Fibroblast of skin of abdomen (primary cell): ENCODE measurements at places on chromosomes 7 and 10.

- peak; percentile 55 for DNase-seq
Measured at GRCh38 chr10:103584216-103585010, 90.9 kb downstream of the NEURL1 start.

DNA sequence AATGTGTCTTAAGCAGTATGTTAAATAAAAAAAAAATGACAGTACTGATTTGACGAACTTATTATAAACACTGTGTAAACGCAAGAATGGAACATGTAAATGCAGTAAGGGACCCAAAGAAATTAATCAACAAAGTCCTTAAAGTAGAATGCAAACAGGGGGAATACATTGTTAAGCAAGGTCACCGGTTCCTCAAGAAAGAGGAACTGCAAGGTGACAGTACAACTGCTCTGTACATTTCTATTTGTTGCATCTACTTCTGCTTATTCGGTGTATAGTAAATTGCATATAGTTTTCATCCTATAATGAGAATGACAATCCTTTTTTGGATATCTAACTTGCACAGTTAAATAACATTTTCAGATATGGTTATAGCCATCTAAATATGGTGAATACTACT lies 387.0 kb upstream of the SEMA3D start:
- DNase-seq: no peak

- peak; percentile 8 for DNase-seq
Measured at GRCh38 chr7:39567294-39567693, 1.1 kb downstream of the YAE1 start.

DNA sequence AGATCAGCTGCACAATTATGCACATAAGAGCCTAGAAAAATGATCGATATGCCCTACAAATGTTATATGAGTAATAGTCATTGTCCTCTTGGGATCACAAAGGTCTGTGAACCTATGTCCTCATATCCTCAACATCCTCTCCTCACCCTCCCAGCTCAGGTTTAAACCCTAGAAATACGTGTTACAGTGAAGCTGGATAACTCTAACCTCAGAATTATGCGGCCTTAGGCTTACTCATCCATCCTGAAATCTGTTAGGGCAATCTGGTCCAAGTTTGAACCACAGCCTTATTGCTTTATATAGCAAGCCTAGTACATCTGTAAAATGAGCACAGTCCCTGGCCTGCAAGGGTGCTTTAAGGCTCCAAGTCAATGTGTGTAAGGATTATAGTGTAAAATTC lies 84.2 kb upstream of the FRMD4A start:
- DNase-seq: peak; percentile 60

DNA sequence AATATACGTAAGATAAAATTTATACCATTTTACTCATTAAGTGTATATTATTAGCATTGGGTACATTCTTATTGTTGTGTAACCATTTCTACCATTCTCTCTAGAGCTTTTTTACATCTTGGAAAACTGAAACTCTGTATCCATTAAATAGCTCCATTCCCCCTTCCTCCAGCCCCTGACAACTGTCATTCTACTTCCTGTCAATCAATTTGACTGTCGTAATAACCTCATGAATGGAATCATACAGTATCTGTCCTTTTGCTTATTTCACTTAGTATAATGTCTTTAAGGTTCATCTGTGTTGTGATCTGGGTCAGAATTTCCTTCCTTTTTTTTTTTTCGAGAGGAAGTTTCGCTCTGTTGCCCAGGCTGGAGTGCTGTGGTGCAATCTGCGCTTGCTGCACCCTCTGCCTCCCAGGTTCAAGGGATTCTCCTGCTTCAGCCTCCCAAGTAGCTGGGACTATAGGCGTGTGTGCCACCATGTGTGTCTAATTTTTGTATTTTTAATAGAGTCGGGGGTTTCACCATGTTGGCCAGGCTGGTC lies 15.6 kb downstream of the ZRANB1 start:
- no peak for DNase-seq

- DNase-seq: no peak
Measured at GRCh38 chr7:28685242-28685643, 272.9 kb downstream of the TRIL start.

- DNase-seq: no peak
Measured at GRCh38 chr7:151674161-151674920, 154.6 kb upstream of the RHEB start.

DNA sequence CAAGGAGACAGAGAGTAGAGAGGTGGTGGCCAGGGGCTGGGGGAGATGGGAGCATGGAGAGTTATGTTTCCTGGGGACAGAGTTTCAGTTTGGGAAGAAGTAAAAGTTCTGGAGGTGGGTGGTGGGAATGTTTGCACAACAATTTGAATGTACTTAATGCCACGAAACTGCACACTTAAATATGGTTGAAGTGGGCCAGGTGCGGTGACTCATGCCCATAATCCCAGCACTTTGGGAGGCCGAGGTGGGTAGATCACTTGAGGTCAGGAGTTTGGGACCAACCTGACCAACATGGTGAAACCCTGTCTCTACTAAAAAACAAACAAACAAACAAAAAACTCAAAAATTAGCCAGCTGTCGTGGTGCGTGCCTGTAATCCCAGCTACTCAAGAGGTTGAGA lies 137.2 kb downstream of the PFKFB3 start:
- DNase-seq: no peak

- no peak for DNase-seq
Measured at GRCh38 chr10:100709146-100710082, 36.0 kb upstream of the PAX2 start.
